ENCODE measurements at places on chromosomes 7 and 10. TPM values are rescaled to one million over a fixed set of nuclear protein-coding genes. Genes with fewer than 3 reads are reported as not detected.

- DNase-seq, result no peak
Measured at GRCh38 chr10:78516756-78517155, 483.1 kb downstream of the RPS24 start.

DNA sequence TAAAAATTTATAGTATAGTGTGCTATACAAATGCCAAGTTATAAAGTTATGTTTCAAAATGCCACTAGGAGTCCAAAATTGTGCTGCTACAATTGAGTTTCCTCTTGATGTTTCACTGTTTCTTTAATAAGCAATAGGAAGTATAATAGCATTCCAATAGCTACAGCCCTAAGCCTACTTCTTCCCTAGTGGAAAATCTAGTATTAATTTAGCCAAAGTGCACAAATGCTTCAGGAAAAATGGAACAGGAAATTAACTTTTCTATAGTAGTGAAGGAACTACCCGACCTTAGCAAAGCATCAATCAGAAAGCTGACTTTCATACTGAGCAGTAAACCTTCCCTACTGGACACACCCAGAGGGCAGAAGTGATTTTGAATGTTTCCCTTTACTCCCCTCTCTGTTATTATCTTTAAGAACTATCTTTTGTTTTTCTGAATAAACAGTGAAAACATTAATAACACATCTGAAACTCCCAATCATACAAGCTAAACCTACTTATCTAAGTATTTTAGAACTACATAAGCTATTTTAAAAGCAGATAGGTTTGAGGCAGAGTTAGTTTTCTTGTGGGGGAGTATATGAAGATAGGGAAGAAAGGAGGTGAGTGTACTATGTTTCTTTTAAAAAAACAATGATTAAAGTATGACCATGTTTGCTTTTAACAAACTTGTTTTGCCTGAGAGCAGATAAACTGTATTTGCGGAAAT, 13.7 kb downstream of the CPED1 start:
- no peak for DNase-seq

GRCh38 chr7:105766421-105767073, 109.9 kb downstream of the ATXN7L1 start:
- no peak for DNase-seq

DNA sequence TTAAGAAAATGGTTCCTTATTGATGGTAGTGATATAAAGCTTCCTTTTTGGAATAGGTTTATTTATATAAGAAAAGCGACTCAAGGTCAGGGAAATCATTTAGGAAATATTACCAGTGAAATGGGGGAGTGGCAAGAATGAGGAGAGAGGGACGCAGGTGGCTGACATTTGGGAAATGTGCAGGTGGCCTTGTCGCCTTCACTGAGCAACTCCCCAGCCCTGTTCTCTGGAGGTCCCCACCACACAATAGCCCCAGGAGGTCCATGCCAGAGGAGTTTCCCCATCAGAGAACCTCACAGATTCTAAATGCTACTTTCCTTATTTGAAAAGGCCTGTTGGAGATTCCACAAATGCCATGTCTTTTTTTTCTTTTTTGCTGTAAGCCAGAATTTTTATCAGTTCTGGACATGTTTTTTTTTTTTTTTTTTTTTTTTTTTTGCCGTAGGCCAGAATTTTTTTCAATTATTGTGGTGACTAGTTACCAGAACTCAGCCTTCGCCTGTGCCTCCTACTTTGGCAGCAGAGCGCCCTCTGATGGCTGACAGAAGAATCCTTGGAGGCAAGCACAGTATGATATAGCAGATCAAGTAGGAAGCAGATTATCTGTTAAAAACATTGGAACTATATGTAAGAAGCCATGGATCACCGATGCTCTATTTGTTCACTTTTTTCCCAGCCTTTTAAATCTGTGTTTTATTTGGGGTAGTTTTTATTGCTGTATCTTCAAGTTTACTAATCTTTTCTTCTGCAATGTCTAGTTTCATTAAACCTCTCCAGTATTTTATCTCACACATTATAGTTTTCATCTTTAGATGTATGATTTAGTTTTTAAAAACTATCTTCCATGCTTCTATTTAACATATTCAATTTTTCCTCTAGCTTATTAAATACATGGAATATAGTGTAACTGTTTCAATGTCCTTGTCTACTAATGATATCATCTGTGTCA, 18.6 kb downstream of the OPALIN start:
- peak; percentile 46 for DNase-seq

Gene GIMAP7
- not detected for total RNA-seq

DNA sequence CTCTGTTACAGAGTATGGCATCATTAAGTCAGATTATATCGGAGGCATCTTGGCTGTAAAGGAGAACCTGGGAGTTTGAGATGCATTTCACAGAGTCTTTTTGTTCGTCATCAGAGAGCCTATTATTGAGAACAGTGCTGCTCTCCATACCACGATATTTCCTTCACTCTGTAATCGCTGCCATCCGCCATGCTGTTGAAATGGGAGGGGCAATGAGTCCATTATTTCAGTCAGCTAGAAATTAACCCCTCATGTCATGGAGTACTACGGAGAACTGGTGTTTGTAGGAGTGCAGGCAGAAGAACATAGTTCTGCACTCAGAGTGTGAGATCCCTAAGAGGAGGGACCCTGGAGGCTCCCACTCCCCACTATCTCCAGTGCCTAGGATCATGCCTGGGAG, 59.2 kb downstream of the SLC16A12 start:
- no peak for DNase-seq

Gene INA
- total RNA-seq, result 25.0 TPM

Gene TMEM26
- total RNA-seq, result 0.04 TPM

DNA sequence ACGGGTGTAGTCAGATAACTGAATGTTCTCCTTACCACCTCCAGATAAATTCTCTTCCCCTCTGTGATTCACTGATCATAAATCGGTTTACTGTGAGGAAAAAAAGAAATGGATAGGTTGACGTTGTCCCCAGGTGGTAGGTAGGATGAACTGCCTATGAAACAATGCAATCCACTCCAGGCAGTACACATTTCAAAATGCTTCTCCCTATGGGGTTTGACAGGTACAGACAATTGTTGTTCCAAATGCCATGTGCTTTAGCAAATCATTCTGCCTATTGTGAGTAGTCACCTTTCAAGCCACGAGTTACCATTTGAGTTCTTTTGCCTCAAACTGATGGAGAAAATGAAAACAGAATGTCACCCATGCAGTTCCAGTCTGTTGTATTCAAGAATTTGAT, 21.8 kb downstream of the VIM start:
- DNase-seq, result no peak

GRCh38 chr7:47651355-47652317, 69.7 kb upstream of the TNS3 start:
- DNase-seq, result no peak

DNA sequence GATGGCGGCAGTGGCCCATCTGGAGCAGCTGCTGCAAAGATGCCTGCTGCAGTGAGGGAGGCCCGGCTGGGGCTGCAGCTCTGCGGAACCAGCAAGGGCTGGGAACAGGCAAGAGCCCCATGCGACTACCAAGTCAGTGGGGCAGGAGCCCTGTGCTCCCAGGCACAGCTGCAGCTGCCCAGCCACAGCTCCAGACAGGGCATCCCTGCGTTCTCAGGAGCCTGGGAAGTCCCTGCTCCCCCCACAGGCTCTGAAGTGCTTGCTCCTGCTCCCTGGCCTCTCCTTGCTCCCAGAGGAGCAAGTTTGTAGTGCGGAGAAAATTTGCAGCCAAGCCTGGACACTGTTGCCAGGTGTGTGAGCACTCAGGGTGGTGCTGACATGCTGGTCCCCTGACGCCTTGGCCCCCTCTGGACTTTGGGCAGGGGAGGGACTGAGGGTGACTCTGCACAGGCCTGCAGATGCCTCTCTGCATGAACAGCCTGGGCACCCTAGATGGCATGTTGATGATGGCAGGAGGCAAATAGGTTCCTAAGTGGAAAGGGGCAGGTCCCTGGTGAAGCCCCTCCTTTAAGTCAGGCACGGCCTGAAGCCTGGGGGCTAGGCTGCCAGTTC, 105.6 kb downstream of the LYZL1 start:
- DNase-seq, result peak; percentile 42

GRCh38 chr10:72626444-72626754, 520 bp upstream of the MICU1 start:
- DNase-seq, result no peak

Gene CARD11
- 21.4 TPM for total RNA-seq

GRCh38 chr10:36711361-36711760, 414.0 kb upstream of the ANKRD30A start:
- no peak for DNase-seq

Gene RASA4B
- 5.9 TPM for total RNA-seq

GRCh38 chr7:29485339-29486190, 78.1 kb upstream of the PRR15 start:
- no peak for DNase-seq

- no peak for DNase-seq
Measured at GRCh38 chr7:129149511-129149910, 5.0 kb downstream of the TSPAN33 start.

DNA sequence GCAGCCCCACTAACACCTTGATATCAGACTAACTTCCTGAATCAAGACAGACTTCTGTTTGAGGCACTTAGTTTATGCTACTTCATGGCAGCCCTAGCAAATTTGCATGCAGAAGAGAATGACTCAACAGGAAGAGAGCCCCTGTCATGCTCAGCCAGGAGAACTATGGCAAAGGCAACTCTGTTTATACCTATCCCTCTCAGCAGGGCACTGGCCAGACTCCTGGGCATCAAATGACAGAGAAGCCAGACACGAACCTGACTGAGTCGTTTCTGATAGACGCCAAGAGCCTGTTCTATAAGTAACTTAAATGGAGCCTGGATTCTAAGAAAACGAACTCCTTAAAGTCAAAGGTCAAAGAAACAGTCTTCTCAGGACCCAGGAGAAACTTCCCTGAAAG, 50.9 kb upstream of the UNC5B start:
- no peak for DNase-seq

- DNase-seq, result no peak
Measured at GRCh38 chr10:35050568-35050967, 39.6 kb downstream of the CUL2 start.

GRCh38 chr10:20955355-20955893, 58.3 kb upstream of the NEBL start:
- no peak for DNase-seq

Gene ANKRD61
- 0.18 TPM for total RNA-seq

Gene TWIST1
- total RNA-seq, result 0.18 TPM

Gene PLAU
- 29.5 TPM for total RNA-seq

Gene KLF14
- total RNA-seq, result not detected

- no peak for DNase-seq
Measured at GRCh38 chr10:47060993-47061500, 149.8 kb downstream of the PTPN20 start.

GRCh38 chr10:114045136-114046086, 1.7 kb downstream of the ADRB1 start:
- peak; percentile 82 for DNase-seq

DNA sequence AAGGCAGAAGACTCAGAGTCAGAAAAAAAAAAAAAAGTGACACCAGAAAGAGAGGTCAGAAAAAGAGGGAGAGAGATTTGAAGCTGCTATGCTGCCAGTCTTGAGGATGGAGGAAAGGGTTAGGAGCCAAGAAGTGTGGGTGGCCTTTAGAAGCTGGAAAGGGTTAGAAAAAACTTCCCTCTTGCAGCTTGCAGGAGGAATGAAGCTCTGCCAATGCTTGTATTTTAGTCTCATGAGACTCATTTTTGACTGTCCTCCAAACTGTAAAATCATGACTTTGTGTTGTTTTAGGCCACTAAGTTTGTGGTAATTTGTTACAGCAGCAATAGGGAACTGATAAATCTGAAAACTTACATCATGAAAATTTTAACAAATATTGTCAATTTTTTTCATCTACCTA, 127.7 kb upstream of the NOBOX start:
- DNase-seq, result no peak

Gene PLAC9
- total RNA-seq, result 5.1 TPM

- DNase-seq, result no peak
Measured at GRCh38 chr10:19043431-19043830, 5.2 kb upstream of the MALRD1 start.

GRCh38 chr10:98357194-98357822, 57.7 kb downstream of the PYROXD2 start:
- DNase-seq, result no peak

Gene LRRN3
- 0.15 TPM for total RNA-seq

DNA sequence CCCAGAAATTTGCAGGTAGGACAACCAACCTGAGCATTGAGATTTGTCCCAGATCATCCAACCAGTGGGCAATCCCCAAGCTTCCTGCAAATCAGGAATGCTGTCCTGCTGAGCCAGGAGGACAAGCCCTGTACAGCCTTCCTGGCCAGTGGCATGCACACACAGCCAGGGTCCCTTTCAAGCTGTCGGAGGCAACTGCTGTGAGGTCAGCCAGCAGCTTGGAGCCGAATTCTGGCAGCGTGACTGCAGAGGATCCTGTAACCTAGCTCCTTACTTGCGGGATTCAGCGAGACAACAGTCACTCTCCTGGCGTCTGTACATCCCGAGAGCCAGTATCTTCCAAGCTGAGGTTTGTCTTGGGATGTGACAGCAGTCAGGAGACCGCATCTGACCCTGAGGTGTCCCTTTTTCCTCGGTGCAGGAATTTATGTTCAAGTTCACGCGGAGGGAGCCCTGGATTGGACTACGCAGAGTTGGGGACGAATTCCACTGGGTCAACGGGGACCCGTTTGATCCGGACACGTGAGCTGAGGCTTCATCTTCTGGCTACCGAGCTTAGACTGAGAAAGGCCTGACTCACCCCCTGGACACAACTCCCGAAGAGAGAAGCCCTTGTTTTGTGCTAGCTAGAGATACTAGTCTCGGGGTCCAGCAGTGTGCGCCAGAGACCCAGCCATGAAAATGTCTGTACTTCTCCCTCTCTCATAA, 18.3 kb downstream of the CLEC2L start:
- peak; percentile 71 for DNase-seq
